ENCODE measurements at places on chromosomes 1 and 21.

GRCh38 chr1:160781914-160782689 is 13.9 kb upstream of the LY9 start:
- DNase-seq, result no peak

DNA sequence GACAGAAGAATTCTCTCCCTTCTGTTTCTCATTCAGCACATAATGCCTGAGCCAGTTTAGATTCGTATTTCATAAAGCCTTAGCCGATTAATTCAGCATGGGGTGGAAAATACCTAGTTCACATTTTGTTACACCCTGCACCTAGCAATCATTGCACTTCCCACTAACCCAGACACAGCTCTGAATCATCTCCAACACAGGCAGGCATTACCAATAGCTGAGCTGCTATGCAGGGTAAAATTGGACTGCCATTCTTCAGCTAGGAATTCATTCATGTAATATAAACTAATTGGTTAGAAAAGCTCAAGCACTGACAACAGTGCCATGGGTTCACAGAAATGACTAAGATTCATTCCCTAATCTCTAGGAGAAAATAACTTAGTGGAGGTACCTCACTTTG is 26.9 kb upstream of the NKAIN1 start:
- DNase-seq, result no peak

GRCh38 chr1:173202424-173203145 is 4.5 kb downstream of the TNFSF4 start:
- peak; percentile 69 for DNase-seq

GRCh38 chr1:241615043-241615974 is 24.9 kb downstream of the CHML start:
- DNase-seq, result no peak

GRCh38 chr1:59574085-59574484 is 240.7 kb upstream of the HOOK1 start:
- DNase-seq, result no peak

GRCh38 chr1:23594927-23595353 is 35.6 kb upstream of the ID3 start:
- DNase-seq, result no peak

DNA sequence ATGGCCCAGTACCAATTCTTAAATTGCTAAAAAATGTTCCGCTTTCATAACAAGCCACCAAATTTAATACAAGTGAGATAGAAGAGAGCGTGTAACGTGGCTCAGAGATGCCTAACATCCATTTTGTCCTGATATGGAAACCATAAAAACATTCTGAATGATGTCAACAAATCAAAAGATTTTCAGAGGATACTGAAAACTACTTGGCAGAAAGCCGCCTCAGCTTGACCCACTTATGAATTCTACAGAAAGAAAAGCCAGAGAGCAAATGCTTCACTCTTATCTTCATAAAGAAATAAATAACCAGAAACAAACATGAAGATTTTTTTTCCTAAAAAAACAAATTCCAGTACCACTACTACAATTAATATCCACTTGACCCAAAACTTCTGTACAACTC is 41.2 kb downstream of the OMA1 start:
- no peak for DNase-seq

Data from A673 (cell line).